ENCODE measurements at places on chromosomes 4 and X.

DNA sequence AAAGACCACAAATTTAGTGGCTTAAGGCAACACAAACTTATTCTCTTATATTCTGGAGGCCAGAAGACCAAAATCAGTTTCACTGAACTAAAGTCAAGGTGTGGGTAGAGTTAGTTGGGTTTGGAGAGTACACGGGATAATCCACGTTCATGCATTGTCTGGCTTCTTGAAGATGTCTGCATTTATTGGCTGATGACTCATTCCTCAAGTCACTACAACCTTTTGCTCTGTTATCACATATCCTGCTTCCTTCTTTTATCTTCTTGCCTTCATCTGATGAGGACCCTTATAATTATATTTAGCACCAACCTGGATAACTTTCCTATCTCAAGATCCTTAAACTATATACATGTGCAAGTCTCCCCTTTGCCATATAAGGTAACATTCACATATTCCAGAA is 590.0 kb downstream of the FSTL5 start:
- no peak for DNase-seq

GRCh38 chrX:130124577-130124976 is 14.3 kb upstream of the ELF4 start:
- DNase-seq, result no peak

DNA sequence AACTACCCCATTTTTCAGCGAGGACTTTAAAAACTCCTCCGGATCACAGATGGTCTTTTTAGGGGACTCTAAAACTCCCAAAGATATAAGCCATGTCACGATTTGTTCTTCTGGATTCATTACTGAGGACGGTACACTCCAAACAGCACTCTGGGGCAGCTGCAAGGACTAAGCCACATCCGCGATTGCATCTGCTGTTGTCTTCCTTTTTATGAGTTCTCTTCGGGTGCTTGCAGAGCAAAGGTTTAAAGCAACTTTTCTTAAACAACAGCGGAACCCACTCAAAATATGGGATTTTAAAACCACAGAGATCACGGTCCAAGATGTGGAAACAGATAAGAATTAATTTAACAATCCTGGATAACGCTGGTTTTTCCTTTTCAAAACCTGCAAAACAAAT is at the start of gene ARHGEF6:
TSS of gene ARHGEF6 (minus strand) at position 170 of the 400 bp plus-strand sequence. CDS start at position 120, 50 bp downstream.
- peak; percentile 57 for DNase-seq

DNA sequence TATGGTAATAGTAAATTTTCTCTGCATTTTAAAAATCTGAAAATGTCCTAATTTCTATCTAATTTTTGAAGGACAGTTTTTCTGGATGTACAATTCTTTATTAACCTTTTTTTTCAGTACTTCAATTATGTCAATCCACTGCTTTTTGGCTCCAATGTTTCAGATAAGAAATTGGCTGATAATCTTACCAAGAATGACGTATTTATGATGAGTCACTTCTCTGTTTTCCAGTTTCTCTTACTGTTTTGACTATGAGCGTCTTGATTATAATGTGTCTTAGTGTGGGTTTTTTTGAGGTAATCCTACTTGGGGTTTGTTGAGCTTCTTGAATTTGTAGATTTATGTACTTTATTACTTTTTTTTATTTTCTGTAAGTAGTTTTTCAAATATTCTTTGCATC is 47.2 kb downstream of the UGT2B11 start:
- no peak for DNase-seq

DNA sequence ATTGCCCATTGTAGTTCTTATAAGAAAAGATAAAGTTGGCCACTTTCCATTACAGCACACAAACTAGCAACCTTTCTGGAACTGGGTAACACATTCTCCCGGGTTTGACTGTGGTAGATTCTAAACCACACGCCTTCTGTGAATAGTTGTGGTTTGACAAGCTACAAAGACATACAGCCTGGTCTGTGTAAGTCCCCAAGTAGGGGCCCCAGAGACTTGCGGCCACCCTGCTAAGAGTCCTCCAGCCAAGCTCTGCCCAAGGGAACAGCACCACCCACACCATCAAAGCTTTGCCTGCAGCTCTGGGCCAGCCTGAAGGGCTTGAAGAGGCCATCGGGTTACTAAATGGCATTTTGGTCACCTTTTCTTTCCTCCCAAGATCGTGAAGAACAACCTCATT is 203.4 kb downstream of the MAML3 start:
- peak; percentile 85 for DNase-seq

DNA sequence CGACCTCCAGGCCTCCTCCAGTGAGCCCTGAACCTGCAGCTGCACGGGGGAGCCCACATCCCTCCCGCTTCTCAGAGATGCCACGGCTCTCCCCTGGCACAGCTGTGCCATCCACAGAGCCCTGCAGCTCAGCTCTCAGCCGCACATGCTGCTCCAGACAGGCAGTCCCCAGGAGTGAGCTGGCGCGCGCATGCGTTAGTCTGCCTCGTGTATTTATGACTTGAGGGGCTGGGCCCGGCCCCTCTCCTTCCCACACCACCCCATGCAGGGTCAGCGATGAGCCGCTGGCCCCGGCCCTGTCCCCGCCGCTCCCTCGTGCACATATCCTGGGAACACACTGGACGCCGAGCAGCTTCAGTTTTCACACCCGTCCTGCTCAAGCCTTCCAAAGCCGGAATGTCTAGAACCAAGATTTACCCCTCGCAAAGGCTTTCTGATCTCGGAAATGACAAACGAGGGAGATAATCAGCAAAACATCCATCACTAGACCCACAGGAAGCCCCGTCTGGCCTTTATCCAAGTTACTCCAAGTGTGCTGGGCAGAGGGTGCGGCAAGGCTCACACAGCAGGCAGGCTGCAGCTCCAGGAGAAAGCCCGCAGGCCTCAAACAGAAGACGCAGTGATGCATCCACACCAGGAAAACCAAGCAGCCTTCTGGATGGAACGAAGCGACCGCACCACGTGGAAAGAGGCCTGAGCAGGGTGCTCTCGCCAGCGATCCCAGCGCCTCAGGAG is 24.3 kb downstream of the GAK start:
- no peak for DNase-seq

DNA sequence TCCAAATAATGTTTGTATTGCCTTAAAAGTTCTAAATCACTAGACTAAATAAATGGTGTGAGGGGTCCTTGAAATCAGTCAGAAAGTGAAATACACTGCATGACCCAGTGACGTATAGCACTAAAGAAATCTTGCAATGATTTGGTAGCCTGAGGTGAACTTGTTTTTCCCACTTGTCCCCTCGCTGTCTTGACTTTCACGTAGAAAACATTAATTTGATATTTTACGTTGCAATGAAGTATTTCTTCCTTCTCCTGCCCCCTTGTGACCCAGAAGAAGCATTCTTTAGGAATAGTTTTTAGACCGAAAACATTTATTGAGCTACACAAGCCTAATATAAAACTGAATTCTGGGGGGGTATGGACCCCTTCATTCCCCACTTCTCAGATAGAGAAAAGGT is 3.7 kb downstream of the KLB start:
- DNase-seq, result no peak

GRCh38 chr4:182233310-182234090 is 9.7 kb upstream of the TENM3 start:
- DNase-seq, result no peak

DNA sequence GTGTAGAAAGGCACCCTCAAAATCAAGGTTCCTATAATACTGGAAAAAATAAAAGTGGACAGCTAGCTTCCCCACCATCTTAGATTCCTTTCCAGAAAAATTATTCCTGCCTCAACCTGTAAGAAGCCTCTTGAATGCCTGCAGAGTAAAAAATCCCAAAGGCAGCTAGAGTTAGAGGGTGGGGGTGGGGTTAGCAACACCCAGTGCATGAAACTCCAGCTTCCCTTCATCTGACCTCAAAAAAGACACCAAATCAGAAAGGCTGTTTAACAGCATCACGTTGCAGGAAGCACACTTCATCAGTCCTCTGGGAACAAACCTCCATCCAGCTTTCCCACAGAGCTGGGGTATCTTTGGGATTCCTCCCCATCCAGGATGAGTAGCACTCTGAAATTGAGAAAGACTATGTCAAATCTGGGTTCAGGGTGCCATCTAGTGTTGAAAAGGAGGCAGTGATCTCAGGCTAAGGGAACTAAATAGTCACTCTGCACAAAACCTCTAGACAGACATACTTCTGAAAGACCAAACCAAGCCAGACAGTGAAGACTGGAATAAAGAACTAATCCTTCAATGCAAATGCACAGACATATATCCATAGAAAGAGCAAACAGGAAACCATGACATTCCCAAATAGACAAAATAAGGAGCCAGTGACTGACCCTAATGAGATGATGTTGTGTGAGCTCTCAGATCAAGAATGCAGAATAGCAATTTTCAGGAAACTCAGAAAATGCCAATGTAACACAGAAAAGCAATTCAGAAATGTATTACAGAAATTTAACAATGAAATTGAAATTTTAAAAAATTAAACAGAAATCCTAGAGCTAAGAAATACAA is 97.9 kb downstream of the ARHGEF9 start:
- DNase-seq, result peak; percentile 2

GRCh38 chr4:112853662-112854256 is 195.7 kb upstream of the ANK2 start:
- DNase-seq, result no peak

GRCh38 chr4:83010111-83010521 is 507 bp downstream of the LIN54 start:
- DNase-seq, result peak; percentile 7

DNA sequence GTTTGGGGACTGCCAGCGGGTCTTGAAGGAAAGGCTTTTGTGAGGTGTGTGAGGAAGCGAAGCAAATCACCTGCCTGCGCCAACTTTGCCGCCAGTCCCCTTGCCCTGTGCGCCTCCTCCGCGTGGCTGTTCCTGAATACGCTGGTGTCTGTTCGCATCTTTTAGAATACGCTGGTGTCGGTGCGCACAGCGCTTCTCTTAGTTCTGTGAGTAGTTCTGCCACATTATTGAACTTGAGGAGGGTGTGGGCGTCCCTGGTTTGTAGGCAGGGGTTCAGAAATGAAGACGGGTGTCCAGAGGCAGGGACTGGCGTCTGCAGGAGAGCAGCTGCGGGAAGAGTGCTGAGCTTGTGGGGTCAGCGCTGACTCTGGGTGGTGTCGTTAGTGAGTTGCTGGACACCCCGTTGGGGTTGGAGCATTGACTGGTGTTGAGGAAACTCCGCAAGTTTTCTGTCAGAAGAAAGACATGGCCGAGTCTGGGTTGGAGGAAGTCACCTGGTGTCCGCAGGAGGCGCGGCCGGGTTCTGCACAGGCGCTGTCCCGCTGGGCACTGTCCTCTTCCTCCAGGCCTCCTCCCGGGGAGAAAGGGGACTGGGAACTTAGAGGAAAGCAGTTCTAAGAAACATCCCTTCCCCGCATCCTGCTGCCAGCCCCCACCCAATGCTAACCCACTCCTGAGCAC is 930 bp downstream of the ZNF718 start:
- peak; percentile 53 for DNase-seq

- DNase-seq, result no peak
These were observed 16.9 kb downstream of the AWAT2 start for GRCh38 chrX:70032792-70033191.

- no peak for DNase-seq
These were observed 1.2 kb downstream of the ABCD1 start for GRCh38 chrX:153725832-153726285.

DNA sequence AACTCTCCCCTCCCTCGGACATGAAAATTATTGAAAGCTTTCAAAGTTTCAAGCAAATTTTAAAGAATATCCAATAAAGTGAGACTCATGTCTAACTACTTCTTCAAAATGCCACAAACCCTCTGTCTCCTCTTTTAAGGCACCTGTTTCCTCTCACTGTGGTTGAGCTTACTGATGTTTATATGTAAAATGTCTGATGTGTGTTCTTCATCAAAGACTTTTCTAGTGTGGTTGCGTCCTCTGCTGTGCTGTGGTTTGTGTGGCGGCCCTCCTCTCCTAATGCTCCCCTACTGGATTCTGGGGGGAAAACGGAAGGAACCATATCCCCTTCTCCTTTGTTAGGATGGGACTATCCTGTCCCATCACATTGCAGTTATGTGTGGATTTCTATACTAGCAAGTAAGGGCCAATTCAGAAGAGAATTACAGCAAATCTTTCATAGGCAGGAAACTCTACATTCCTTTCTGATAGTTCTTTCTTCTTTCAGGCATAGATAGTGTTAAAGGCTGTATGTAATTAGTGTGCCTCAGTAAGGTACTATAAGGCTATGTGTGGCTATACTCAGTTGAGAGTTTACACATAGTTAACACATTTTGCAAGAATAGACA is 221.0 kb upstream of the GPRIN3 start:
- peak; percentile 20 for DNase-seq

DNA sequence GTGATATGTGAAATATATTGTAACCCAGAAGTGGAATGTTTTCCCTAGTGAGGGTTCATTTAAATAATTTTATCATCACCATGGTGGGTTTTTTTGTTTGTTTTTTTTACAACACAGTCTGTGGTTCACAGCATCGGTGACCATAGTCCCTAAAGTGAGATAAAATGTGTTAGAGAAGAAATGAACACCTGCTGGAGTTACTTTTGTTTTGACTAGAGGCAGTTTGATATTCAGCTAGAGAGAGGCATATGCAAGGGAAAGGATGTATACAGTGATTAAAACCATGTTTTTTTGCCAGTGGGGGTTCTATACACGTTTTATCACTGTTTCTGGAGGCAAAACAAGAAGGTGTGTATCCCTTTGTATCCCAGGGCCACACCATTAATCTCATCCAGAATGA is 541.5 kb downstream of the PCDH7 start:
- no peak for DNase-seq

GRCh38 chrX:153768311-153769157 is 4.5 kb downstream of the PLXNB3 start:
- no peak for DNase-seq

DNA sequence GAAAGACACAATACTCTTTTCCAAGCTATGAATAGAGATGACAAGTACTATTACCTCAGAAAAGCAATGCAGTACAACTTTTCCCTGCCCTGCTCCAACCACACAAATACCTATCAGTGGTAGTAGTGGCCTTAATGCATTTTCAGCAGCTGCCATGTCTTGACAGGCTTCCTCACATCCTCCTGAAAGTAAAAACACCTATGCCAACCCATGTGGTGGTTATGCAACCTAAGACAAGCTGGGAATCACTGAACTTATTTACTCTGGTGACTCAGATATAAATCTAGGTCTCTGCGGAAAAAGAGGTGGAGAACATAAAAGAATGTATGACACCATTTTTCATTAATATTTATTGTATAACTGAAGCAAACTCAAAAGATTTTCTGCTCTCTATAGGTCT is 14.5 kb downstream of the WDFY3 start:
- DNase-seq, result no peak

GRCh38 chrX:27336466-27337091 is 126.6 kb downstream of the PPP4R3C start:
- peak; percentile 33 for DNase-seq

- no peak for DNase-seq
These were observed 132.9 kb downstream of the LDB2 start for GRCh38 chr4:16765546-16765945.

GRCh38 chr4:153900426-153900825 is 111.5 kb upstream of the SFRP2 start:
- no peak for DNase-seq

DNA sequence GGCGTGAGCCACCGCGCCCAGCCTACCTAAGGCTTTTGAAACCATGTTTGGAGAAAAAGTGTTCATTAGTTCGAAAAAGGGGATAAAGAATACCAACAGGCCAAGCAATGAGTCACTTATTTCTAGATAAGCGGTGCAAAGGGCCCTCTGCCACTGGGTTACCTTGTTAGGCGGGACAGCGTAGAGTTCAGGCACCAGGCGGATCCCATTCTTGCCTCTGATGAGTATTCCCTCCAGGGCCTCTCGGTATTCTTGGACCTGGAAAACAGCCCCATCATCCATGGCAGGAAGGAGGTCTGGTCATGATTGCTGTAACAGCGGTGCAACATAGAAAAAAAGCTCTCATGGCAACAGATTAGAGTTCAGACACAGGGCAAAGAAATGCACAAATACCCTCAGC is 48.0 kb downstream of the PHKA2 start:
- DNase-seq, result no peak

- DNase-seq, result no peak
These were observed 88.6 kb downstream of the NFKB1 start for GRCh38 chr4:102589743-102590142.

Data from activated CD8-positive, alpha-beta T cell treated with anti-CD3 and anti-CD28 coated beads for 36 hours (primary cell).